Thoracic aorta (tissue), 2 donors: ENCODE measurements at places on chromosomes 16 and 17. TPM values are rescaled to one million over a fixed set of nuclear protein-coding genes. Genes with fewer than 3 reads are reported as not detected.

Gene NPTX1
- 0.56 TPM for total RNA-seq

Gene TPPP3
- 34.9 TPM for total RNA-seq

GRCh38 chr17:6713918-6714271 is 726 bp upstream of the SLC13A5 start:
- peak overlapping the region; percentile 42 for H3K4me3 ChIP-seq
- no peaks in the 10 kb centered on the region for H3K36me3 ChIP-seq
- no peak for DNase-seq
- H3K27ac ChIP-seq, result no peak overlapping the region
- H3K27me3 ChIP-seq, result peaks cover 4% of the 10 kb centered on the region

DNA sequence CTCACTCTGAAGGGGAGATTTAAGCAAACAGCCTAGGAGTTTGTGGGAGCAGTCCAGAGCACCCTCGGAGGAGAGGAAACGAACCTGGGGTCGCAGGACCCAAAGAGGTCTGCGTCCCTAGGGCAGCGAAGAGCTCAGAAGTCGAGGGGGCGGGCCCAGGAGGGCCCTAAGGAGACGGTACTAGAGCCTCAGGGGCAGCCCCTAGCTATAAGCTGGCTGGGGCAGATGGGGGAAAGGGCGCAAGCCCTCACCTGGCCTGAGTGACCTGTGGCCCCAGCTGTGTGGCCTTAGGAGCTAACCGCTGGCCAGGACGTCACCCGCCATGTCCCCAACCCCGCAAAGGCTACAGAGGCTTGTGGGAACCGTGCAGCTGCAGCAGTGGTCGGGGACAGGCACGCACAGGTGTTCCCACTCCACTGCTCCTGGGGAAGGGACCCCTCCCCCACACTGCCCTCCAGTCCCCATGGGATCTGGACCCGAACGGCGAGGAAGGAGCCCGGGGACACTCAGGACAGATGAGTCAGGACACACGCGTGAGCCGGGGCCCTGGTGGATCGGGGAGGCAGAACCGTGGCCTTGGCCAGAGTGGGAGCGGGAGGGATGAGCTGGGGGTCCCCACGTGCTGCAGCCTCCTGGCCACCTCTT is 2.0 kb upstream of the CTRB2 start:
- H3K27ac ChIP-seq, result no peak overlapping the region
- H3K4me3 ChIP-seq, result no peak overlapping the region
- H3K36me3 ChIP-seq, result no peaks in the 10 kb centered on the region

GRCh38 chr16:64450177-64450576 is 671.7 kb downstream of the CDH11 start:
- no peak for DNase-seq
- H3K27me3 ChIP-seq, result no peaks in the 10 kb centered on the region
- H3K36me3 ChIP-seq, result no peaks in the 10 kb centered on the region
- H3K4me3 ChIP-seq, result no peak overlapping the region
- no peak overlapping the region for H3K27ac ChIP-seq
- no peaks in the 10 kb centered on the region for H3K4me1 ChIP-seq

- no peak overlapping the region for H3K27ac ChIP-seq
- H3K36me3 ChIP-seq, result no peaks in the 10 kb centered on the region
- DNase-seq, result no peak
- no peaks in the 10 kb centered on the region for H3K4me1 ChIP-seq
Observed at GRCh38 chr17:58020401-58020800, 13.4 kb upstream of the SRSF1 start.

DNA sequence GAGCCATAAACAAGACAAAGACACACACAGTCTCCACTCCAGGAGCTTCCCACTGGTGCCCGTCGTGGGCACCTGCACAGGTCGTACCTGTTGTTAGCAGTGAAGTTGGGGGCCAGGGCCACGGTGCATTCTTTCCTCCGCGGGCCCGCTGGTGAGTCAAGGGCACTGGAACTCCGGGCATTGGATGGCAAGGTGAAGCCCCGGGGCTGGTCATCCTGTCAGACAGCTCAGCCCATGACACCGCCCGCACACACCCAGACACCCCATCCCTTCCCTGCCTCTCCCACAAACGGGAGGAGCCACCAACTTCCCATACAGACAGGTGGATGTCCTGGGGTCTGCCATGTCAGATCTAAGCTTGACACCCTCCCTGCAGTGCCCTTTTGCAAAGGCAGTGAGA is 16.1 kb downstream of the CEP131 start:
- no peaks in the 10 kb centered on the region for H3K27me3 ChIP-seq
- H3K4me1 ChIP-seq, result peaks cover 30% of the 10 kb centered on the region

- H3K36me3 ChIP-seq, result no peaks in the 10 kb centered on the region
- H3K27ac ChIP-seq, result no peak overlapping the region
- no peak overlapping the region for H3K4me3 ChIP-seq
- H3K4me1 ChIP-seq, result no peaks in the 10 kb centered on the region
- no peaks in the 10 kb centered on the region for H3K27me3 ChIP-seq
Observed at GRCh38 chr16:79943736-79944135, 343.2 kb upstream of the MAF start.

GRCh38 chr16:54822892-54823291 is 107.8 kb upstream of the IRX5 start:
- no peaks in the 10 kb centered on the region for H3K36me3 ChIP-seq
- H3K27ac ChIP-seq, result no peak overlapping the region
- no peak for DNase-seq
- H3K27me3 ChIP-seq, result no peaks in the 10 kb centered on the region
- H3K4me1 ChIP-seq, result no peaks in the 10 kb centered on the region

DNA sequence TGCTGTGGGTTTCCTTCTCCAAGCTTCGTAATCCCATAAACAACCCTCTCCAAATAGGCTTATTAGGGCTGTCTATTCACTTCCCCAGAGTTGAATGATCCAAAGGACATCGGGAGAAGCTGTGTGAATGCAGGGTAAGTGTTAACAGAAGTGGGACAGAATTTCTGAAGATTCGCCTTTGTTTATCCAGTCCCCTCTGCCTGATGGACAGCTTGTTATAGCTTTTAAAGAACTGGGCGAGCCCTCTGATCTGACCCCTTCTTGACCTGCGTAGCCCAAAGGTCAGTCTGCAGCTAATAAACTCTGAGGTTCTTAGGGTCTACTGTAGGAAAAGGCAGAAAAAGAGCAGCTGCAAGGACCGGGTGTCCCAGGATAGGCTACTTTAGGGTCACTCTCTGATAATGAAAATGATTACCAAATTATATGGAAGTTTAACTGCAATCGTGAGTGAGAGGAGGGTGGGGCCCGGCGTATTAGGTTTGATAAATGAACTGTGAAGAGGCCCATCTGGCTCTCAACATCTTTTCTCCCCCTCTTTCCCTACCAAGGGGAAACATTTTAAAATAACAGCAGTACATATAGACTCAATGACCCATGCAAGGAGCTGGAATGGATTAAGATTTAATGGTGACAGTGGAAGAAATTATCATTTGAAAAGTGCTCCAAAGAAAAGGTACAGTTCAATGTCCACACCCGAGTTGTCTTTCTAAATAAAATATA is 233.4 kb downstream of the FTO start:
- H3K27ac ChIP-seq, result no peak overlapping the region
- DNase-seq, result no peak
- H3K4me3 ChIP-seq, result no peak overlapping the region
- no peaks in the 10 kb centered on the region for H3K36me3 ChIP-seq

Gene MILR1
- 28.8 TPM for total RNA-seq

DNA sequence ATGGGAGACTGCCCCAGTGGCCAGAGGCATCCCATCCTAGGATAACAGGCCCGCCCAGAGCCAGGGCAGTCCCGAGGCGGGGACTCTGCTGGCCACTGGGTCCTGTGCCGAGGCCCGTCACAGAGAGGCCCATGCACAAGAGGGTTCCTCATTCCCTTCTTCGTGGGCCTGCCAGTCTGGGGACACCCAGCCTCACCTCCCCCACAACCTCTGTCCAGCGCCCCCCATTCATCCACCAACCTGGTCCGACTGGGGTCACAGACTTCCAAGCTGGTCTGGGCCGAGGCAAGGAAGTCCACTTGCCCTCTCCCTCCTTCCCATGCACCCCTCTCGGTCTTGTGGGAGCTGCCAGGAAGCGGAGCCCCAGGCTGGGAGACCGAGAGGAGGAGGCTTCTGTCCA is 94.2 kb upstream of the PLCG2 start:
- H3K36me3 ChIP-seq, result no peaks in the 10 kb centered on the region
- H3K27ac ChIP-seq, result no peak overlapping the region
- no peaks in the 10 kb centered on the region for H3K27me3 ChIP-seq

Gene ADORA2B
- total RNA-seq, result 1.6 TPM

DNA sequence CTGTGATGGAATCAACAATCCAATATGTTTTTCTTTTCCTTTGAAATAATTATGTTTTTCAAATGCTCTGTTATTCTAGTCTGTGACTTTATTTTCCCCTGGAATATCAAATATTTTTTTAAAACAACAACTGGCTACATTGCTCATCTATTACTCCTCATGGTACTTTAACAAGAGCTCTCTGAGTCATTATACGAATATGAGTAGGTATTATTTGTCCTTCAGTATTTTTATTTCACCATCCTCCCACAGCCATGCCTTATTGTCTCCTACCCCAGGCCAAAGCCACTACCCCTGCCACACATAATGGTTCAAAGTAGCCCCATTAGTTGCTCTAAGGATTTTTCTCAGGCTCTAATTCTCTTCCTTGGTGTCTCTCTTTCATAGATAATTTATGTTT is 1572.3 kb downstream of the CDH8 start:
- no peak for DNase-seq
- no peaks in the 10 kb centered on the region for H3K27me3 ChIP-seq
- no peak overlapping the region for H3K27ac ChIP-seq
- H3K4me1 ChIP-seq, result no peaks in the 10 kb centered on the region

Gene ITGB3
- 68.1 TPM for total RNA-seq

- H3K27me3 ChIP-seq, result no peaks in the 10 kb centered on the region
- H3K4me1 ChIP-seq, result no peaks in the 10 kb centered on the region
- H3K36me3 ChIP-seq, result no peaks in the 10 kb centered on the region
- no peak overlapping the region for H3K4me3 ChIP-seq
- no peak for DNase-seq
- no peak overlapping the region for H3K27ac ChIP-seq
Observed at GRCh38 chr16:76213860-76214259, 63.3 kb upstream of the CNTNAP4 start.

GRCh38 chr17:48559840-48560817 is 15.2 kb upstream of the HOXB2 start:
- peak overlapping the region; percentile 96 for H3K27ac ChIP-seq
- no peak for DNase-seq
- peak overlapping the region; percentile 34 for H3K4me3 ChIP-seq
- no peaks in the 10 kb centered on the region for H3K27me3 ChIP-seq
- peaks cover 32% of the 10 kb centered on the region for H3K4me1 ChIP-seq

Gene ALOX15B
- total RNA-seq, result 0.85 TPM

Gene IQCK
- total RNA-seq, result 17.5 TPM

DNA sequence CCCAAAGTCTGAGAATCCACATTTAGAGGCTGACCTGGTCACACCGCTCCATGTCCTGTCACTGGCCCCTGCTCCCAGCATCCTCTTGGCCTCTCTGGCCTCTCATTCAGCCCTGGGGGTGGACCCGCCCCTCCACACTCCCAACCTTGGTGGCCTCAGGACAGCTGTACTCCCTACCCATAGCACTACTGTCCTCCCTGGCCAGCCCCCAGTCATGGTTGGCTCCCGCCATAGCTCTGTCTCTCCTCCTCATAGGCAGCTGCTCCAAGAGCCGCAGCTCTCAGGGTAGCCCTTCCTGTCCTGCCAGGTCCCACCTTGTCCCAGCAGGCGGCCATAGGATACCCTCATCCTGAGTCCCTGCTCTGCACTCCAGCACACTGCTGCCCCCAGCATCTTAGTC is 38.0 kb upstream of the PHB1 start:
- no peak overlapping the region for H3K27ac ChIP-seq
- DNase-seq, result no peak
- H3K4me1 ChIP-seq, result no peaks in the 10 kb centered on the region

GRCh38 chr17:66549731-66550207 is 247.4 kb downstream of the PRKCA start:
- H3K27ac ChIP-seq, result no peak overlapping the region
- no peaks in the 10 kb centered on the region for H3K4me1 ChIP-seq
- H3K4me3 ChIP-seq, result no peak overlapping the region

Gene PGS1
- 98.4 TPM for total RNA-seq

DNA sequence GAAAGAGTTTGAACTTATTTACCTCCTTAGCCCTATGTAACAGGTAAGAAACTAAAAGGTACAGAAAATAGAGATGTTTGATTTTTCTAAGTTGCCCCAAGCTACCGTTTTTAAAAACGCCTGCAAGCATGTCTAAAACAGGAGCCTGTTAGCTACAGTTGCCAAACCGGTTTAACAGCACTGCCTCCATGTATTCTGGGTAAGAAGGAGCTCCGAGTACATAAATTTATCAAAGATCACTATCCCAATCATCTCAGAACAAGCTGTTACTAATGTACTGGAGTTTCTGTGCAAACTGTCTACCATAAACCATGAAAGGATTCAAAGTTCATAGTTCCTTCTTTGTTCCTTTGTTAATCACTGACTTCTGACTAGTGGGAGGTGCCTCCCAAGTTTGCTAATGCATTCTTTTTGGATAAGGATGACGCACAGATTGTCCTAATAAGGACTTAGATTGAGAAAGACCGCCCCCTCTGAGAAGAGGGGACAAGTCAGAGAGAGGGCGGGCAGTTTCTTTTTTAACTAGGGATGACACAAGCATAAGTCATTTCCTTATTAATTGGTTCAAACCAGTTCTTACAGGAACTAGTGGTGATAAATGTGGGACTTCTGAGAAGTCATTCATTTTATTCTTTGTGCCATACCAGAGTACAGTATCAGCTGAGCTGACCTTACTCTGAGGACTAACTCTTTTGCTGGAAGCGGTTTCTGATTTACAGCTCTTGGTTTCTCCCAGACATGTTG is 55.3 kb downstream of the TUBD1 start:
- H3K4me3 ChIP-seq, result peak overlapping the region; percentile 77
- peak overlapping the region; percentile 98 for H3K27ac ChIP-seq

DNA sequence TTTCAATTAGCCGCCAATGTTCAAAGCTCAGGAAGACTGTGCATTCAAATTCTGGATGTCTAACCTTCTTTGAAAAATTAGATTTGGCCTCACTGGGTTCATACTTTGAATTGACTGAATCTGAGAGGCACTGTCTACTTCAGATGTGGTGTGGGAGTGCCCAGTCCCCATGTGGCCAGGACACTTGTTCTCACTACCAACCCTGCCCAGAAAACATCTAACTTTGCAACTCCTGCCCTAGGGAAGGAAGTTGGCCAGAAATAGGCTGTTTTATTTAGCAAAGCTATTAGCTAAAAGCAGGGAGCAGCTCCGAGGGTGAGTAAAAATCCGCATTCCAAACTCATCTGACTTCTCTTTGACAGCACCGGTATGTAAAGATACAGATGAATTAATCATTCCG is 86.3 kb downstream of the XYLT1 start:
- H3K4me1 ChIP-seq, result peaks cover 6% of the 10 kb centered on the region
- no peak overlapping the region for H3K4me3 ChIP-seq
- H3K27me3 ChIP-seq, result no peaks in the 10 kb centered on the region

DNA sequence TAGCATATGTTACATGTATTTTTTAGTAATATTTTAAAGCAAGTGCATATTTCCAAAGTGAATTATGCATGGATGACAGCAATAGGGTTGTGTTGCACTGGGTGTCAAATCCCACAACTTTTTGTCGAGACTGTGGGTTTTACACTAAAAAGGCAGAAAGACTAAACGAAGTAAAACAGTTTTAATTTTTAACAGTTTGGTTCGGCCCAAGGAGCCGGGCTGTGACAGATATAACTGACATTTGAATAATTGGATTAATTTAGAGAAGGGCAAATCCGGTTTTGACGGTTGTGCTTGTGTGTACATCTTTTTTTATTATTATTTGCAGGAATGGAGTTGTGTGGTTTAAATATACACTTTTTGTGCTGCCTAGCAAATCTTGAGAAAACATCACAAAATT is 263.6 kb downstream of the FTO start:
- H3K36me3 ChIP-seq, result no peaks in the 10 kb centered on the region
- no peak for DNase-seq
- H3K27me3 ChIP-seq, result no peaks in the 10 kb centered on the region

Gene SPIRE2
- 2.0 TPM for total RNA-seq
